ENCODE measurements at places on chromosomes 2 and 18. TPM values are rescaled to one million over a fixed set of nuclear protein-coding genes. Genes with fewer than 3 reads are reported as not detected.

DNA sequence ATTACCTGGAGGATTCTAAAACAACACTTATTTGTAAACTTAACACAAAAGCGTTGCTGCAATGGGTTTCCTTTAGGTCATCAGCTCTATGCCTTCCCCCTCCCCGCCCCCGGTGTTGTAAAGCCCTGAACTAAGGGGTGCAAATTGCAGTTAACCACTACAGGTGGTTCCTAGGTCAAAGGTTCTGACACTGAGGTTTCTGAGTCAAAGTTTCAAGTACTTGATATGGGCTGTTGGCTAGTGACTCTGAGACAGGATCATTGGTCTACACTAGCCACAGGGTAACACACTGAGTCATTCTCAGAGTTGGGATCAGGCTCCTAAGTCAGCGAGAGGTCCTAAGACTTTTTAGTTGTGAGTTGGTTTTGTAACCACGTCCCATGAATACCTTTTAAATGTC is 15.4 kb downstream of the IL1B start:
- H3K27me3 ChIP-seq = no peaks in the 10 kb centered on the region
- H3K4me1 ChIP-seq = no peaks in the 10 kb centered on the region
- H3K4me3 ChIP-seq = no peak overlapping the region
- no peak for DNase-seq

GRCh38 chr2:181145645-181146044 is 165.2 kb downstream of the UBE2E3 start:
- H3K27me3 ChIP-seq = no peaks in the 10 kb centered on the region
- DNase-seq = no peak
- H3K4me1 ChIP-seq = no peaks in the 10 kb centered on the region

GRCh38 chr2:58202404-58202803 is 38.7 kb downstream of the FANCL start:
- no peaks in the 10 kb centered on the region for H3K4me1 ChIP-seq
- no peak overlapping the region for H3K27ac ChIP-seq
- no peak for DNase-seq
- H3K27me3 ChIP-seq = no peaks in the 10 kb centered on the region

GRCh38 chr18:53747663-53748160 is 476.8 kb downstream of the MBD2 start:
- peaks cover 37% of the 10 kb centered on the region for H3K4me1 ChIP-seq
- H3K36me3 ChIP-seq = no peaks in the 10 kb centered on the region
- H3K4me3 ChIP-seq = no peak overlapping the region
- DNase-seq = no peak
- H3K27ac ChIP-seq = no peak overlapping the region

- no peak overlapping the region for H3K4me3 ChIP-seq
- no peaks in the 10 kb centered on the region for H3K4me1 ChIP-seq
- H3K27ac ChIP-seq = no peak overlapping the region
- H3K36me3 ChIP-seq = no peaks in the 10 kb centered on the region
- no peaks in the 10 kb centered on the region for H3K27me3 ChIP-seq
- DNase-seq = no peak
Measured at GRCh38 chr2:2950403-2950952, 427.1 kb downstream of the EIPR1 start.

GRCh38 chr2:70012887-70013286 is 51.5 kb upstream of the ASPRV1 start:
- H3K36me3 ChIP-seq = no peaks in the 10 kb centered on the region
- no peak for DNase-seq
- H3K27me3 ChIP-seq = no peaks in the 10 kb centered on the region
- H3K27ac ChIP-seq = no peak overlapping the region
- H3K4me3 ChIP-seq = no peak overlapping the region

GRCh38 chr18:7438646-7439045 is 128.5 kb upstream of the PTPRM start:
- H3K4me1 ChIP-seq = no peaks in the 10 kb centered on the region
- H3K36me3 ChIP-seq = no peaks in the 10 kb centered on the region
- no peak for DNase-seq
- H3K27ac ChIP-seq = no peak overlapping the region
- H3K27me3 ChIP-seq = no peaks in the 10 kb centered on the region

DNA sequence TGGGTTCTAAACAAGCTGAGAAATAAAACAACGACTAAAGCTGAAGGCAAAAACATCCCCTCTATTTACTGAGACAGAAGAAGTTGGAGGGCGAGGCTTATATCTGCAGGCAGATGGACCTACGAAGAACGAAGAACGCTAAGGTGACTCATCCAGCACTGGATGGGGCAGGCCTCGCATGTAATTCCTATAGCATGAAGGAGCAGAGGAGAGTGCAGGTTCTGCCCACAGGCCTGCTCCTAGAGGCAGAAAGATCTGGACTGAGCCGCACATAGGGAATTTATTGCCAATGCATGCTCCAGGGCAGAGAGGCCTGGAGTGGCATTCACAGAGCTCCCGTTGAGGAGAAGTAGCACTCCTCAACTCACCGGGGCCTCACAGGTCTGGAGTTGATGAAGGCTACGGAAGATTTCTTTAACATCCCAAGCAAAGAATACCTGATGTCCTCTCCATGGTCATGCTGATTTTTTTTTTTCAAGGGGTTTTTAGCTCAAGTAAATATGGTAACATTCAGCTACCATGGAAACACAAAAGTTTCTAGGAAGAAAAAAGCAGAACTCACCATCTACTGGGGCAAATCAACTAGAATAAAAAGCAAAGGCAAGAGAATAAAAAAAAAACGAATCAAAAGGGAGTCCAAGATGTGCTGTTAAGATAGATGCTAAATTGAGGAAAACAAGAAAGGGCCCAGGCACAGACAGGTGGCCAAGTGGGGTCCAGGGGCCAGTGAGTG is 10.4 kb upstream of the METTL21A start:
- no peaks in the 10 kb centered on the region for H3K36me3 ChIP-seq
- no peaks in the 10 kb centered on the region for H3K27me3 ChIP-seq
- H3K4me1 ChIP-seq = no peaks in the 10 kb centered on the region
- no peak overlapping the region for H3K27ac ChIP-seq
- no peak overlapping the region for H3K4me3 ChIP-seq

SP140 gene
- total RNA-seq = 1.0 TPM

CMPK2 gene
- total RNA-seq = 4.6 TPM

CRYGD gene
- not detected for total RNA-seq

RAPGEF4 gene
- total RNA-seq = 0.96 TPM
